Kidney capillary endothelial cell (primary cell): ENCODE measurements at places on chromosomes 7 and 10.

DNA sequence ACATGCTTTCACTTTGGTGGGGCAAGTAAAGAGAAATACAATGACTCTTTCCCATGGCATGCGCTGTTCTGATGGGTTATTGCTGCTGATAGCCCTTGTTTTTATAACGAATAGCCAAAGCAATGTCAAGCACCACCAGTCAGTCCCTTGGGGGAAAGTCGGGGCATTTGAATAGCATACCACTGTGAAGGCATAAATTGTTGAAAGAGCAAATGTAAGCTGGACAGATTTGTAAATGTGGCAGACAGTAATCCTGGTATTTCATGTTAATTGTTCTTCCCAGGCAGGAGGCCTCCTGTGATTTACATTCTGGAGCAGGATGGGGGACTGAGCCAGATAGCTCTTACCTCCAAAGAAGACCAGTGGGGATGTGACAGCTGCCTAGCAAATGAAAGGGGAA, 293.3 kb downstream of the ADRA2A start:
- DNase-seq, result no peak

DNA sequence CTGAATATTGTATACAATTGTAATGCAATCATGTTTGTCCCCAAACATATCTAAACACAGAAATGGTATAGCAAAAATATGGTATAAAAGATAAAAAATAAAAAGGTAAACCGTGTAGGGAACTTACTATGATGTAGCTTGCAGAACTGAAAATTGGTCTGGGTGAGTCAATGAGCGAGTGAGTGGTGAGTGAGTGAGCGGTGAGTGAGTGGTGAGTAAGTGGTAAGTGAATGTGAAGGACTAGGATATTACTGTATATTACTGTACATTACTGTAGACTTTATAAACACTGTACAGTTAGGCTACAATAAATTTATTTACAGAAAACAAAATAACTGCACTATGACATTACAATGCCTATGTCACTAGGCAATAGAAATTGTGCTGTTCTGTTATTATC, 1163.2 kb upstream of the SORCS1 start:
- DNase-seq, result no peak

- DNase-seq, result peak; percentile 86
Observed at GRCh38 chr10:32982911-32983909, 25.2 kb upstream of the ITGB1 start.

GRCh38 chr10:34719746-34720145, 95.3 kb downstream of the PARD3 start:
- DNase-seq, result no peak

GRCh38 chr10:48768926-48769325, 84.3 kb downstream of the WDFY4 start:
- no peak for DNase-seq

GRCh38 chr7:41448104-41448503, 254.8 kb downstream of the INHBA start:
- DNase-seq, result no peak

DNA sequence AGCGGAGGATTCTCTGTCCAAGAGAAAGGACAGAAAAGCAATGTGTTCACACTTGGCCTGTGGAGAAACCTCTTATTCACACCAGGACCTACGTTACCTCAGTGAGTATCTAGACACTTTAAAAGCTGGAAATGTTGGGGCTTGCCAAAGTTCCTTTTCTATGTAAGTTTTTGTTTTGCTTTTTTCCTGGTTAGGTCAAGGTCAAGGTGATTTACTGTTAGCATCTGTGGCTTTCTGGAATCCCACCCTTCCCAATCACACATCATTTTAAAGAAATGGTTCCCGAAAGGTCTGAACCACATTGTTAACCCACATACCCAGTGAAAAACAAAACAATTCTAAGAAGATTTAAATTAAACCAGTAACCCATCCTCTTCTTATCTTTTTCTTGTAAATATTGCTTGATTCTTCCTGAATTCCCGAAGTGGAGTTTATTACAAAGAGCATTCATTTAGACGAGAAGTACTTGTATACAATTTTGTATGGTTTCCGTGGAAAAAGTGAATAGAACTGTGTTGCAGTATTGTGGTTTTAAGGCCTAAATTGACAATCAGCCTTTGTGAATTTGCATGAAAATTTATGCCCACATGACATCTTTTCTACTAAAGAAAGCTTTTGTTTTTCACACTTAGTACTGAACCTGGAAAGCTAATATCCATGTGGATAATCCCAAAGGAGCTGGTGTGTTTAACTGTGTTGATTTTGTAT, 827.0 kb upstream of the IGFBP3 start:
- DNase-seq, result no peak

DNA sequence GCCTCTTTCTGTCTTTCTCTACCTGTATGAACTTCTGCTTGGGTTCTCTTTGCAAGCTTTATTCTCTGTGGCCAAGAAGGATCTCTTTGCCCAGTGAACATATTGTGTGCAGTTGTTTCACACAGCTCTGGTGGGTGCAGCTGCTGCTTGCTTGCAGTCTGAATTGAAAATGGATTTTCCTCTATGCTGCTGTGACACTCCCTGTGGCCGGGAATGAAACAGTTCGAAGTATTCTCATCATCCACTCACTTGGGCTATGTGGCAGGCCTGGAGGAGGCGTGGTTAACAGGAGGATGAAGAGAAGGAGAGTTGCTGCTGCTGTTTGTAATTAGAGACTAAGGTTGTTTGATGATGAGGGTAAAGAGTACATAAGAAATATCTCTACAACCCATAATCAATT, 28.4 kb upstream of the ITGA8 start:
- DNase-seq, result no peak

GRCh38 chr7:12256090-12256489, 45.0 kb downstream of the TMEM106B start:
- DNase-seq, result peak; percentile 21

DNA sequence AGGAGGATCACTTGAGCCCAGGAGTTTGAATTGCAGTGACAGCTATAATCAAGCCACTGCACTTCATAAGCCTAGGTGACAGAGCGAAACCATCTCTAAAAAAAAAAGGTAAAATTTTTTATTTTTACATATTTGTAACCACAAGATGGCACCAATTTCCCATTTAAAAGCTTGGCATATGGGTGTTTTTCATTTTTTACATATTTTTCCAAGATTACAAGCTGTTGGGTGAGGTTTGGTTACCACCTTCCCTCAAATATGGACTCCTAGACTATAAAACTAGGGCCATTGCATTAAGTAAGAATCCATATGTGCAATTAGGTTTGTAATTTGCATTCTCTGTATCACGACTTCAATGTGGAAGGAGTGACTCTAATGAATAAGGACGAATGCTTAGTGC, 129.3 kb upstream of the ACBD5 start:
- DNase-seq, result peak; percentile 29

DNA sequence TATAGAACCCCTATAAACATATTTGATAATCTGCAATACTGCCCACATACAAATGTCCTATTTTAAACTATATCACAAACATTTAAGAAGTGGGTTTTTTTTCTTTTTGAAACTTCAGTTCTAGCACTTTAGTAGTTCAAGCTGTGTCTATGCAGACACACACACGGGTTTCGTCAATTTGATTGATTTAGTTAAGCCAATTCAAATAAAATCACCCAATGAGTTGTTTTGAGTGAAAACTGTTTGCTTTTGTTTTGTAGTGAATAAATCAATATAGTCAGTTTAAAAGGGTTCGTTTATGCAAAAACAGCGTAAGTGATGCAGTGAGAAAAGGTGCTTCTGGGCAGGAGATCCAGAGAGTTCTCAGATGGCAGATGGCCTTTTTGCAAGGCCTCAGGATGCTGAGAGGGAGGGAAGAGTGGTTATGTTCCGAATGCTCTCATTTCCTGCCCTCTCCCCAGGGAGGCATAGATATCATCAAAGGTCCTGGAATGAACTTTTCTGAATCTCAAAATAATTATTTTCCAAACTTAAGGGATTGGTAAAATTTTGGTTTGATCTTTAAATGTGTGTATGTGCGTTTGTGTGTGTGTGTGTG, 102.7 kb downstream of the AGMO start:
- DNase-seq, result no peak

DNA sequence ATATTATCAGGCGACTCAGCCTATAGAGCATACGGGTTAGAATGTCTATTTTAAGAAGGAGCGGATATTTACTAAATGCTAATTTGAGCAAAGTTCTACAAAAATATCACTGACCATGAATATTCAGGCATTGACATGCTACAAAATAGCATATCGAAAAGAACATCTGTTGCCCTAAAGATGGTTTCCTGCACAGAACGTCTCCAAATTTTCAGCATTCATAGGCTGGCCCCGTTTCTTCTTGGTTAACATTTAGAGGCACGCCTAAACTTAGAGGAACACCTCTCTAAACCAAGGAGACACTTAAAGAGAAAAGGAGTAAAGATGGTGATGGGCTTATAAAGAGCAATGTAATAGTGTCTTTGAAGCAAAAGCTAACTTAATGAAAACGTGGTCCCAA, 1.3 kb upstream of the MINPP1 start:
- DNase-seq, result no peak

DNA sequence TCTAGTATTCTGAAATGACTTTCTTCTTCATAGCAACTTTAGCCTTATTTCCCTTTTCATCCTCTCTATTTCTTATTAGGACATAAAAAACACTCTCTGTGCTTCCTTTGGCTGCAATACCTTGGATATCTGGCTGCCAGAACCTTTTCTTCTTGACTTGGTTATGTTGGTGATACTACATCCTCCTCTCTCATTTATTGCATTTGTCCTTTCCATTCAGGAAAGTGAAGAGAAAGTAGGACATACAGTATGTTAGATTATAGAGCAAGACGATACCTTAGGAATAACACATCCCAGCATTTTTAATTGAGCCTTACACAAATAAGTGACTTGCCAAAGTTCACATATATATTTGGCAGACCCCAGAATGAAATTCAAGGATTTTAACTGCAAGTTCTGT, 210.1 kb upstream of the PPP1R3A start:
- DNase-seq, result no peak

GRCh38 chr7:69457595-69458504, 140.4 kb upstream of the AUTS2 start:
- DNase-seq, result peak; percentile 70

GRCh38 chr7:104093127-104093526, 103.7 kb upstream of the RELN start:
- DNase-seq, result no peak

GRCh38 chr10:121942749-121943416, 15.1 kb upstream of the ATE1 start:
- DNase-seq, result peak; percentile 95
